ENCODE measurements at places on chromosomes 4 and X.
A peak's percentile ranks its signal among the peaks of the same experiment; 100 is the strongest.

- peak; percentile 72 for DNase-seq
Observed at GRCh38 chrX:84240848-84241565, 53.0 kb upstream of the RPS6KA6 start.

GRCh38 chr4:140837736-140838135, 81.6 kb upstream of the TBC1D9 start:
- no peak for DNase-seq

- DNase-seq = no peak
Observed at GRCh38 chrX:109889289-109890006, 113.5 kb upstream of the TMEM164 start.

GRCh38 chr4:132614682-132615081, 534.4 kb upstream of the PCDH10 start:
- DNase-seq = peak; percentile 16

DNA sequence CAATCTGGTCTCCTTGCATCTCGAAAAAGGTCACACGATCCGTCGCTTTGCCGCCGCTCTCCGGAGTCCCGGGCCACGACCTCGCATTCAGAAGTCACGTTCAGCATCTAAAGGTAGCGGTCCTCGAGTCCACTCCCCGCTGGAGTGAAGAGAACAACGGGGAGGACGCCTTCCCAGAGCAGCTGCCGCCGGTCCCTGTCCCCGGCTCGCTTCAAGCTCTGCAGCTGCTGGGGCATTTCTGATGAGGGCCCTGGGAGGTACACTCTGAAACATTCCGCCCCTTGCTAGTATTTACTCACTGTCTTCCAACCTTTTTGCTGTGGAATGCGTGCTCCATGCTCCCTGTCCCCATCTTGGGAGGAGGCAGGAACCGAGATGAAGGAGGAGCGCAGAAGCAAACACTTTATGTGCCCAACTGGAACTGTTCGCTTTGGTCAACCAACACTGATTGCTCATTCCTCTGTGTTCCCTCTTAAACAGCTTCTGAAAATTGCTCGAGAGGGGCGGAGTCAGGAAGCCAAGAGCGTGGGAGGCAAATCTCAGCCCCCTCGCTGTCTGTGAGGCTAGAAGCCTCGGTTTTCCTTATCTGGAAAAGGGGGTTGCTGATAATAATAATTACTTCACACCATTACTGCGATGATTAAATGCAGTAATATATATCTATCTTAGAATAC, 6.4 kb upstream of the VAMP7 start:
- no peak for DNase-seq

- no peak for DNase-seq
Observed at GRCh38 chrX:13470685-13470977, 98.8 kb upstream of the EGFL6 start.

GRCh38 chr4:153507310-153508073, 41.3 kb downstream of the TMEM131L start:
- DNase-seq = no peak

DNA sequence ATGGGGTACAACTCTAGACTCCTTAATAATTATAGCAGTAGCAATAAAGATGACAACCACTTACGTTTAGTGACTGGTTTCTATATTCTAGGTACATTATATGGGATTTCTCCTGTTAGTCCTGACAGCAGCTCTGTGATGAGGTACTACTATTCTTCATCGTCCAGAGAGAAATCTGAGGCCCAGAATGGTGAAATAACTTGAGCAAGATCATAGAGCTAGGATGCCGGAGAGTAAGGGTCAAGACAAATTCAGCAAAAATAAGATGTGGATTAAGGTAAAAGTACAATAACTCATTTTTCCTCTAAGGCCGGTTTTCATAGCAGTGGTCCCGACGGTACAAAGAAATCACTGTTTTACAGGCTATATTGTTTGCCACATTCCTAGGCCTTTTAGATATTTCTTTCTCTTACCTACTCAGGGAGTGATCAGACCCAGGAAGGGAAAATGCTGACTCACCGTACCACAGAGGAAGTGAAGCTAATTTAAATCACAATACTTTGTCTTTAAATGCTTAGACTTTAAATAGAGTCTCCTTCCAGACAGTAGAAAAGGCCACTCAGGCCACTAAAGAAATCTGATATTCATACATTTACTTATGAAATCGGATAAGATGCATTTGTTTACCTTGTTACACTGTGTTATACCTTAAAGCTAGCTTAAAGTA, 2023.0 kb upstream of the AGA start:
- DNase-seq = no peak

DNA sequence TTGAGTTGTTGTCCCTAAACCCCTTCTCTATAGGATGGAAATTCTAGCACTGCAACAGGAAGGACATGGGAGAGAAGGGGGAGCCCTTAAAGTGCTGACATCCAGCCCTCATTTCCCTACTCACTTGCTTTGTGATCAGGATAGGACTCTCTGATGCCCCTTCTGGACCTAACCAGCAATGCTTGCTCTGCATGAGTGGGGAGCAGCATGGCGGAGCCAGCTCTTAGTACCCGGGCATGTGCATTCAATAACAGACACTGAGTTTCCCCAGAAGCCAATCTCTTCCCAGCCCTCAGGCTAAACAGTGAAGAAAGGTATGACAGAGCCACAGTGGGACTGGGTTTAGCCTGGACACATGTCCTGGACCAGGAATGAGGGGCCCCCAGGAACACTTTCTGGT, 14.0 kb downstream of the SOD3 start:
- DNase-seq = no peak

DNA sequence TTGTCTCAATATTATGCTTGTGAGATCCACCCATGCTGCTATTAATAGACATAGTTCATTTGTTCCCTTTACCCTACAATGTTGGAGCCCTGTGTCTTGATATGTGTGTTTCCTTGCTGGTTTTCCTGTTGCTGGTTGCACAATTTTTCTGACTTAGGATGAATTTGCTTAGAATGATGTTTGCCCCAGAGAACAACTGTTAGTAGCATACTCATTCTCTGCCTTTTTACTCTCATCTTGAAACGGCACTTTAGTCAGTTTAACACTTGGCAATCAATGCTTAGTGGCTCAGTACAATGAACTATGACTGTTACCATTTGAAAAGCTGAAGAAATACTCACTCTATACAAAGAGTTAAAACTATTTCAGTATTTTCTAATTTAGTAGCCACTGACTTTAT, 158.8 kb upstream of the NDST4 start:
- DNase-seq = no peak

DNA sequence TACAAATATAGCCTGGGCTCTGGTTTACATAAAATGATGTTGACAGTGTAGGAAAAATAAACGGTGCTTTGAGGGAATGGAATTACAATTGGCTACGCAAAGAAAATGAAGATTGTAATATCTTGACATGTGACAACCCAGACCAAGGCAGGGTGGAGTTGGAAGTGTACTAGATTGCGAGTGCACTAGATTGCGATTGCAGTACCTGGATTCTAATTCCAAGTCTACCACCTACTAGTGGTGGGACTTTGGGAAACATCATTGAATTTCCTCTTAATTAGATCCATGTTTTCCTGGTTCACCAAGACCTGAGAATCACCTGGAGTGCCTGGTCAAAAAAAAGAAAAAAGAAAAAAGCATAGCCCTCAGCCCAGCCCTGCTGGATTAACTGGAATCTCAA, 18.6 kb downstream of the EGF start:
- no peak for DNase-seq

GRCh38 chr4:123731035-123731434, 334.4 kb downstream of the SPRY1 start:
- no peak for DNase-seq

- no peak for DNase-seq
Observed at GRCh38 chrX:105874790-105875189, 52.5 kb downstream of the NRK start.

GRCh38 chr4:86834901-86835300, 14.3 kb downstream of the SLC10A6 start:
- peak; percentile 42 for DNase-seq

DNA sequence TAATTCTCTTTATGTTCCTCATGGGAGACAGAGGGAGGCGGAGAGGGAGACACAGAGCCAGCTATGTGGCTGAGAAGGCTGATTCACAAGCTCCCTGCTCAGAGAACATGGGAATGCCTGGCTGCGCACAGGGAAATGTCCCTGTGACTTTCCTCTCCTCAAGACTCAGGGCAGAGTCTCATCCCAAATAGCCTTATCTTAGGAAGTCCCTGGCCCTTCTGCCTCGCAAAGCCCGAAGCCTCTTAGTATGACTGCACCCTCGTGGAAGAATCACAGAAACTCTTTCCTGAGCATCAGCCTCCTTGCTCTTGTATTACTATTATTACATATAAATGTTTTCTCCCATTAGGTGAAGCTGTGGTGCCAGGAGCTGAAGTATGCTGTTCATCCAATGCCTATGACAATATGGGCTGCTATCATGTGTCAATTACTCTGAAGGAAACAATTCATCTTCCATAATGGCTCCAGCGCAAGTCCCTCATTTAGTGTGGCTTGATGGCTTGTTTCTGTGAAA, 230.5 kb downstream of the MGST2 start:
- no peak for DNase-seq

GRCh38 chr4:136810626-136811025, 721.7 kb downstream of the PCDH18 start:
- no peak for DNase-seq

DNA sequence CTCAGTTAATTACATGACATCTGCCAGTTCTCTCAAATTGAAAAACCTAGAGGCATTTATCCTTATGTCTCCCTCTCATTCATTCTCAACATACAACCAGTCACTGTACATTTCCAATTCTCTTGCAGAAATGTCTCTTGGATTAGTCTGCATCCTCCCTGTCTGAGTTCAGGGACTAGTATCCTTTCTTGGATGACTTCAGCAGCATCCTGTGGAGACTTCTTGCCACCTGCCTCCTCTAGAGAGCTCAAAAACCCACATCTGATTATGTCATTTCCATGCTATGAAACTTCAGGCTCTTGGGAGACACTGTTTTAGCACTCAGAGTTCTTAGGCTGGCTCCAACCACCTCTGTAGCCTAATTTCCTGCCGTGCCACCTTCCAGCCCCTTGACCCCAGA, 515.1 kb upstream of the DIPK2B start:
- no peak for DNase-seq

DNA sequence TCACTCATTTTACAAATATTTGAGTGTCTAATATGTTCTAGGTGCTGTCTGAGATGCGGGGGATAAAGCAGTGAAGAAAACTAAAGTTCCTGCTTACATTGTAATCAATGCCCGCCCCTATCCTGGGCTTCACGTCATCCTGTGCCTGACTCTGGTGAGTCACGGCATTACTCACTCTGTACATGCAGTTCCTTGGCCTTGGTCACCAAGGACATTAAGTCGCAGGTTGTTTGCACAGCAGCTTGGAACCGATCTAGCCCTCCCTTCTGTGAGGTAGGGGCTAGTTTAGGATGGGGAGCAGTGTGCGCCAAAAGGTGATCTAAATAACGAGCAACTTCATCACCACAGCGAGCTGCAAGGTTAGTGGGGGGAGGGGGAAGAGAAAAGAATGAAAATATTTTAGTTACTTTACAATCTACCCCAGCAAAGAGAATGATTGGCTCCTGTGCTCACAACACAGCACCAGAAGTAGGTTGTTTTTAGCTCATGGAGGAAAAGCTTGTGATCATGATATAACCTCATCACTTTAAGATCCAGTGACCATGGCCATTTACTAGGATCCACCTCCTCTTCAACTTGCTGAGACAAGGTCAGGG, 48.0 kb upstream of the HDAC8 start:
- DNase-seq = peak; percentile 84

DNA sequence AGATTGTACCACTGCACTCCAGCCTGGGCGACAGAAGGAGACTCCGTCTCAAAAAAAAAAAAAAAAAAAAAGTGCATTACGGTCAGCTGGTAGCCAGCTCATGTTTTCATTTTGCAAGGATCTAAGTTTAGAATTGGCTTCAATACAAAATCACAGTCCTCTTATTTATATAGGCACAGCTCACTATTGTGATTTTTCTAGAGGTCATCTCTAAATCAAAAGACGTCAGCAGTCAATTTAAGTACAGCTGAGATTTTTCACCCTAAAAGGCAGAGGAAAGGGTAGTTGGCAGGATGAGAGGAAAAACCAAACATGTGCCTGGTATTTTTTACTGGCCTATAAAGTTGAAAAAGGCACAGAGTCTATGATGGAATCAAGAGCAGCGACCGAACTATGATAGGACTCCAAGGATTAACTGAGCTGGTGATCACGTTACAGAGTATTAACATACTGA, 30.8 kb downstream of the ASB5 start:
- DNase-seq = peak; percentile 12

DNA sequence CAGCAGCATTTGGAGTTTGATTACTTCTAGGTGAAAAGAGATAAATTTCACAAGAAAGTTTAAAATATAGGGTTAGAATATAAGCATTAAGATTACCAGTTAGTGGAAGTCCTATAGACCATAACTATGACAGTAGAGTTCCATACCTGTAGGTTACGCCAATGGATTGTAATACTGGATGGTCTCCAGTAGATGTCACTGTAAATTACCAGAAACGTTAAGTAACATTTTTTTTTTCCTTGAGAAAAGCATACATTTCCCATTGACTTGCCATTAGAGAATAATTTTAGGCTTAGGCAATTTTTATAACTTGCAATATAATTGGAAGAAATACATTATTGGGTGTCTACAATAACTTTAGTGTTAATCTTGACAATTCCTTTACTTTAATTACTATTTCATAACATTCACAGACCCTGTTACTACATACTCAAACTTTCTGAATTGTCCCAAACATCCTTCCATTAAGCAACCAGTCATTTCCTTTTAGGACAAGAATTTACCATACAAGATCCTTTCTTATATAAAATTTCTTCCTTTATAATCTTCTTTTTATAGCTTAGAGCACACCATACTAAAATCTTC, 304.1 kb upstream of the TECRL start:
- DNase-seq = peak; percentile 31

DNA sequence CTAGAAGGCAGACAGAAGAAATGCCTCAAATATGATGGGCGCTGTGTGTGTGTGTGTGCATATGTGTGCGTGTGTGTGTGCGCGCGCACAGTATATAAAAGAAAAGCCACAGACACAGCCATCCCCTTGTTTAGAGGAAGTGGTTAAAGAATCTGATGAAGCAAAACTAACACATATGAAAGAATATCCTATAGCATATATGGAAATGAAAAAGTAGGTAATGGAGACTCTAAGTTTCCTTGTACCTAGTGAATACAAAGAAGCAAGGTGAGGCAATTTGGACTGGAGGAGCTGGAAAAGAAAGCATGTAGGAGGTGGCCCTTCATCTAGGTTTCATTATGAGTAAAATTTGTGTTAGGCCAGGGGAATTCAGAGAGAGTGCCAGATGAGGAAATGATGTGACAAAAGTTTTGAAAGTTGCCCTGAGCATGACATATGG, 58.6 kb upstream of the MCF2 start:
- DNase-seq = no peak

DNA sequence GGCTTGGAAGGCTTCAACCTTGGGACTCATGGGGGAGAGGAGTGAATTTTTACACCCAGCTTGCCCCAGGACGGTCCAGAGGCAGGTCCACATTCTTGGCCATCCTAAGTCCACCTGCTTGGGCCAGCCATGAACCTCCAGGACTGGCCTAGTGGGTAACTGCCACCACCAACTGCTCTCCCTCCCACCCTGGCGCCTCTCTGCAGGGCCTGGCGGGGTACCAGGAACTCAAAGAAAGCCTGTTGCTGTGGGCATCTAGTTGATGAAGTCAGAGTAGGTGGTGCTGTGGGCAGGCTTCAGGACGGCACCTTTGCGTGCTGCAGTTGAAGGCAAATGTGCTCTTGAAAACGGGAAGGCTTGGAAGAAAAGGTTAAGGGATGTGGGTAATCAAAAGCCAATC, 12.0 kb downstream of the BCOR start:
- no peak for DNase-seq

GRCh38 chr4:87029356-87029755, 94.5 kb downstream of the AFF1 start:
- peak; percentile 26 for DNase-seq

GRCh38 chr4:108483650-108484049, 136.7 kb upstream of the RPL34 start:
- no peak for DNase-seq

Measured in amniotic epithelial cell (primary cell).